ENCODE measurements at places on chromosomes 3 and 15.

DNA sequence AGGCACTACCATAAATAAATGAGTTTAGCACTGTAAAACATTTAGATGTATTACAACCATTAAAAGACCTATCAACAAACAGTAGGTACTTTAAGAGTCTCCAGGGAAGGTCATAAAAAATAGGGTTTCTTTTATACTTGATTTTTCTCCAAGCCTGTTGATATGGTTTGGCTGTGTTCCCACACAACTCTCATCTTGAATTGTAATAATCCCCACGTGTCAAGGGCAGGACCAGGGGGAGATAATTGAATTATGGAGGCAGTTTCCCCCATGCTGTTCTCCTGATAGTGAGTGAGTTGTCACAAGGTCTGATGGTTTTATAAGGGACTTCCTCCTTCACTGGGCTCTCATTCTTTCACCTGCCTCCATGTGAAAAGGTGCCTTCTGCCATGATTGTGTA, 468.9 kb upstream of the UBE2E2 start:
- no peak for DNase-seq

DNA sequence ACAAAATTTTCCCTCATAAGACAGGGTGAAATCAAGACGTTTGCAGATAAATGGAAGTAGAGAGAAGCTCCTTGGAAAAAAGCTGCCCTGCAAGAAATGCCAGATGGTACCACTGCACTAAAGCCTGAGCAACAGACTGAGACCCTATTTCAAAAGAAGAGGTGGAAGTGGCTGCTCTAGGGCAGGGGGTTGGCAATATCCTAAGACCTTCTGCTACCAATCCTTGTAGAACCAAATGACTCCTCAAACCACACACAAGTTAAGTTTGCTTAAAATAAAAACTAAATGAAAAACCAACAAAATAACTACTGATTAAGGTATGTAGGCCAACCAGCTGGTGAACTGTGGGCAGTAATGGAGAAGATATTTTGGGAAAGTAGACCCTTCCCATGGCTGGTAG, 21.3 kb downstream of the RAB43 start:
- DNase-seq: no peak

- no peak for DNase-seq
Measured at GRCh38 chr3:171248426-171249111, 211.6 kb downstream of the TNIK start.

GRCh38 chr15:58957101-58957973, 23.9 kb upstream of the SLTM start:
- peak; percentile 69 for DNase-seq

GRCh38 chr3:117962750-117963149, 1071.9 kb downstream of the IGSF11 start:
- DNase-seq: peak; percentile 63

GRCh38 chr15:74799856-74800558, 12.6 kb upstream of the LMAN1L start:
- peak; percentile 50 for DNase-seq

DNA sequence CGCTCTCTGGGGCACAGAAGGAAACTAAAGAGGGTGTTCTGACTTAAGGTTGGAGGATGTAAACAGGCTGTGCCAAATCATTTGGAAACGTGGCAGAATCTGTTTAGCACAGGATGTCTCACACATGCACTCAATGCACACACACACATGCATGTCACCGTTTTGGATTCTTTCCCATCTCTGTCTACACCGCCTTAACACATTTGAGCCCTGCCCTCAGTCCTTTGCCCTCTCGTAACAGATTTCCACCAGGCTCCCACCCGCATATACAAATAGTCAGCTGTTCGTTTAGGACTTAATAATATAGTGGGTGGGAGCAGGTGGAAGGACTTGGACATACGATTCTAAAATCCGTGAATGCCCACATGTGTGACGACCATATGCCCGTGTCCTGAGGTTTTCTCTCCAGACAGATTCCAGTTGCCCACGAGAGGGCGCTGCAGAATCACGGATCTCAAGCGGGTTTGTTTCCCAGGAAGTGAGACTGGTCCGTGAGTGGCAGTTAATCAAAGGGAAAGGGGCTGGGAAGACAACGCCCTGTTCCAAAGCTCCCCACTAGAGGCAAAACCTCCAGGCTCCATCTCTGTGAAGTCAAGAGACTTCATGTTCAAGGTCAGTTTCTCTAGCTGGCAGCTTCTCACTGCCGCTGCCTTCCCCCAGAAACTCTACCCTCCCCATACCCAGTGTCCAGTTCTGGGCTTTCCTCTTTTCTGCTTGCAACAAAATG, 44.5 kb downstream of the NOX5 start:
- DNase-seq: peak; percentile 85

DNA sequence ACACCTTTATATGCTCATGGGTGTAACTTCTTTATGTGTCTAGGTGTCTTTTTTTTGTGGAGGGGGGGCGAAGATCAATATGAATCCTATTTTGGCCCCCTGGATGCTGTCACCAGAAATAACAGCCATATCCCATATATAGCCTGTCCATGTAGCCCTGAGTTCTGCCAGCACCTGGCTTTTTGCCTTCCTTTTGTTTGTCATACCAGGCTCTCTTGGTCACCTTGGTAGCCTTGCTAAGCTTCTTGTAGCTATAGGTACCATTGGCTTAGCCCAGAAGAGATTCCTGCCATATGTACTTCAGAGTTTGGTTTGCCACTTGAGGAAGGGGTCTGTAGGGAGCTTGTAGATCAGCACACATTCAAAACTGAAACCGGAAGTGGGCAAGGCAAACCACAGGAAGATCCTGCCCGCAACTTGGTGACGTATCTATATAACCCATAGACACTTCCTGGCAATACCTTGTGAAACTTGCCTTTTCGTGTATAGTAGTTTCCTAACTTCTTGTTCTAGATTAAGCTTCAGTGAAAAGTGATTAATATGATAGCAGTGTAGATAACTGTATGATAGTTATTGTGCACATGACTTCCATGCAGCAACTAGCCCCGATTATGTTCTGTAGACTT, 11.9 kb downstream of the RASA2 start:
- DNase-seq: no peak

GRCh38 chr15:72982714-72983113, 69.5 kb upstream of the NEO1 start:
- DNase-seq: peak; percentile 58

- no peak for DNase-seq
Measured at GRCh38 chr3:137191133-137191923, 233.5 kb downstream of the IL20RB start.

DNA sequence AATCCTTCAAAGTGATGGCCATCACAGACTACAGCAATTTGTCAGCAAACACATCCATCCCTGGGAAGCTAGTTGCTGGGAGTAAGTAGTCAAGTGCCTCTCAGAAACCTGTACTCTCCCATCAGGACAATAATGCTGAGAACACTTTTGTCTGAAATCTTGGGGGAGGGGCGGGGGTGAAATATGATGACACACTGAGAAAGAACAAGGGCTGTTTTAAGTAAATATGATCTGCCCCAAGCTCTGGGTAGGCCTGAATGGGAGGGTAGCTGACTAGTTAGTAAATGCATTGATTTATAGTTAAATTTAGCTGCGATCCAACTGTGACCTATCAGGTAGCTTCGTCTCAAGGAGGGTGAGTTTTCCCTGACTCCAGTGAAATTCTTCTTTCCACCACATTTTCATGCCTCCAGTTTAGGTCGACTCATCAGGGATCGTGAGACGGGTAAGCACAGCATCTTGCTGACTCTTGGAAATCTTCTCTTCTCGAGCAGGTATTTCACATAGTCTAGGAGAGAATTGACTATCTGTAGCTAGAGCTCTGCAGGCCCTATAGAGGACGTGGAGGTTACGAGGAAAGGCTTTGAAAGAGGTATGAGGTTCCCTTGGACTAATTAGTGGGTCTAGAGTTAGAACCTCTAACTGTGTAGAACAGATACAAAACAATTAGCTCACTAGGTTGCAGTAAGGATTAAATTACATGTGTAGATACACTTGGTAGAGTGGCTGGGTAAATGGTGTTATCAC, 213.4 kb upstream of the SLC2A2 start:
- DNase-seq: no peak

DNA sequence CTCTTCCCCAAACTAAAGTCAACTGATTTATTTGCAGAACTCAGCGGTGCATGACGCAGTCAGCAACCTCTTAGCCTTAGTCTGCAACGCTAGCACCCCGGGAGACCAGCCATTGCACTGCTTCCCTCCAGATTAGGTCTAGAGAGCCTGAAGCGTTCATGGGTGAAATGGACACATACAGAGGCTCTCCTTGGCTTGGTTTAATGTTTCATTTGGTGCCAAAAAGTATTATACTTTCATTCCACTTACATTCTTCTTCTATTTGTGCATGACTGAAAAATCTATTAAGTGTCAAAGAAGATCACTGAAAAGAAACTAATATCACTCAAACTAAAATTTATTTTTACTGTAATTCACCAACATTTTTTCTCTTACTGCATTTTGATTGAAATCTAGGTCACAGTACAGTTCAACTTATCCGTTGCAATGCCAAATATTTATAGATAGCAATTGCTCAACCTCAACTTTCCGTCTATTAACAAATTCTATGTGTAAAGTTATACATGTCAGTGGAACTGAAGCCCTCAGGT, 116.2 kb downstream of the ROBO1 start:
- DNase-seq: no peak

- peak; percentile 41 for DNase-seq
Measured at GRCh38 chr15:57401546-57401945, 25.2 kb downstream of the CGNL1 start.
